ENCODE measurements at places on chromosomes 16 and 17.

DNA sequence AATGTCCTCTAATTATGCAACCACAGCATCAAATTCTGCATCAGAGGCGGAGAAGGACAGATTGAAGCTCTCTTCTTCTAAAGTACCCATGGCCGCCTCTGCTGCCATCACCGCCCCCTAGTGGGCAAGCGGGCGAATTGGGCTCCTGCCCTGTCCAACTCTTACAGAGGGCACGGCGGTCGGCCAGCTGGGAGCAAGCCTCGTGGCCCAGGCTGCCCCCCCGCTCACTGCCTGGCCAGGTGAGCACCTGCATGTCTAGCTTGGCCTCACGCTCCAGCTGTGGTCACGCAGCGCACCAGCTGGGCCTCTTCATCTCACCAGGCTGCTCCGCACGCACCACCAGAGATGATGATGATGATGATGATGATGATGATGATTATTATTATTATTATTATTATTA is 146.1 kb upstream of the TOM1L1 start:
- no peak for DNase-seq

DNA sequence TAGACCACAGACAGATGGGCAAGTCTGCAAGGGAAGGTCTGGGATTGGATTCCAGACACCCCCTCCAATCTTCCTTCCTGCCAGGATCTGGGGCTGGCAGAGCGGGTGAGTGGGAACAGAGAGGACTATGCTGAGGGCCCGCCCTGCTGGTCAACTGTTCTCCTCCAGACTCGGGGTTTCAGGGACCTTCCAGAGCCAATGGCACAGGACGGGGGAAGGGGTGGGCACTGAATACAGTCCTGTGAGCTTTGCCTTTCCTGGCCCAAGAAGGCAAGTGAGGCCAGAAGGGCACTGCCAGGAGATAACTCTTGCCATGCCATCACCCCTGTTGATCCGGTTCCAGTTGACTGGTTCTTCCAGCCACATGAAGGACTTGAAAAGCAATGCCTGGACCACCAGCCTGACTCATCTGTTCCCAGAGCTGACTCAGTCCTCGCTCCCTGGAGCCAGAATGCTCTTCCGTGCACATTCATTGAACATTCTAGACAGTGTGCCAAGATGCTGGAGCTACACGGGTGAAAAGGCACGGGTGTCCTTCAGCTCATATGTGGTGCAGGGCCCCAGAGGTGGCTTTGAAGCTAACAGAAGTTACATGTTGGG is 533 bp upstream of the MEFV start:
- no peak for DNase-seq

DNA sequence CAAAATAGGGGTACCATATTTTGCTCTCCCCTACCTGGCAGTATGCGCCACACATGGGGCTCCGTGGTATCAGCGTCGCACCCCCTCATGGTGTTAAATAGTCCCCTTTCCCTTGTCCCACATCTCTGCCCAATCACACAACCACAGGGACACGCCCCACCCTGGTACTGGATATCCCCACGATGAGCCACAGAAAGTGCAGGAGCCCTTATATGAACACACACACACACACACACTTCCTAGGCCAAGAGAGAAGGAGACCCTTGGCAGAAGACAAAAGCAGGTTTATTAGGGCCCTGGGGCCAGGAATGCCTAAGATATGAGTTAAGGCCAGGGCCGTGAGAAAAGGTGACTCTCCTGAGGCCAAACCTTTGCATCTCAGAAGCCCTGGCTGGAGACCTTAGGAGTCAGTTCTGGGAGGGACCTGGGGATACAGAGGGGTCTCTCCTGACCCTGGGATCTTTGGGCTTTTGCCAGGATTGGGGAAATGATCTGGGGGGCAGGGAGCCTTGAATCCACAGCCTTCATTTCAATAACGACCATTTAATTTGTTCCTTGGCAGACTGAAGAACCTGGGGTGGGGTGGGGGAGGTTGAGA is 11.6 kb downstream of the COPZ2 start:
- no peak for DNase-seq

DNA sequence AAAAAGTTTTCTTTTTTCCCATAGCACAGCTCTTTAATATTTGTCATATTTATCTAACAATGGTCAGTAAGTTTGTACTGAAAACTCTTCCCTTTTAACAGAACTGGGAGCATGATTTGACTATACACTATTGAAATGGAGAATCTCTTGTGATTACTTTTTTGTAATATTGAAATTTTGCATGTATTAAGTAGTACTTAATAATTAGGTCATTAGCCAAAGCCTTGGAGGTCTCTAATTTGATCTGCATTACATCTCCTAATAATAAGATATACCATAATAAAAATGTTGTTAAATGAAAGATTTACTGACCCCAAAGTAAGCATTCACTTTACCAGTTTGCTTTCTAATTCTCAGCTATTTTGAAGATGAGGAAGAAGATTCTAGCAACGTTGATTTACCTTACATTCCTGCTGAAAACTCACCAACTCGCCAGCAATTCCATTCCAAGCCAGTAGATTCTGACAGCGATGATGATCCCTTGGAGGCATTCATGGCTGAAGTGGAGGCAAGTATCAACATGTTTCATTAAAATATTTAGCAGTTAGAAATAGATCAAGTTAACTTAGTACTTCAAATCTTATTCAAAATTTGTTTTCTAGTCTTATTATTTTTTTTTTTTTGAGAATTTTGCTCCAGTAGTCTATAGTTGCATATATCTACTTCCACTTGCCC is 18.2 kb downstream of the DDX42 start:
- no peak for DNase-seq

GRCh38 chr17:50575581-50576210 is 15.2 kb downstream of the CACNA1G start:
- no peak for DNase-seq

DNA sequence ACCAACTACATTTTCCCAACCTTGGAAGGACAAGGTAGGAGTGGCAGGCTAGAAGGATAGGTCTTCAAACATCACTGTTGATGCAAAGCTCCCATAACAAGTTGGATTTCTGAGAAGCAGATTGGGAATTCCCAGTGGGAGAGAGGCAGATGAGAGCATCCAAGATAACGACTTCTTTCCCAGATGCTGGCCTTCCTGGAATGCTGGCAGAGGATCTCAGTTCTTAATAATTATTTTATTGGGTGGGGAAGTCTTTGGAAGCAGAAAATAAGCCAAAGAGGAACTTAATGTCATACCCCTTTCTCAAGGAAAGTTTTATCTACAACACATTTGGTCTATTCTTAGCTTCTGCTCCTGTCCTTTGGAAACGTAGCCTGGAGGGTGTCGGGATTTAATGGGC is 64.5 kb downstream of the MPRIP start:
- peak; percentile 13 for DNase-seq

GRCh38 chr17:59427425-59427921 is 96.0 kb downstream of the YPEL2 start:
- DNase-seq = peak; percentile 60

GRCh38 chr16:65336160-65336559 is 214.3 kb upstream of the CDH11 start:
- DNase-seq = peak; percentile 95

DNA sequence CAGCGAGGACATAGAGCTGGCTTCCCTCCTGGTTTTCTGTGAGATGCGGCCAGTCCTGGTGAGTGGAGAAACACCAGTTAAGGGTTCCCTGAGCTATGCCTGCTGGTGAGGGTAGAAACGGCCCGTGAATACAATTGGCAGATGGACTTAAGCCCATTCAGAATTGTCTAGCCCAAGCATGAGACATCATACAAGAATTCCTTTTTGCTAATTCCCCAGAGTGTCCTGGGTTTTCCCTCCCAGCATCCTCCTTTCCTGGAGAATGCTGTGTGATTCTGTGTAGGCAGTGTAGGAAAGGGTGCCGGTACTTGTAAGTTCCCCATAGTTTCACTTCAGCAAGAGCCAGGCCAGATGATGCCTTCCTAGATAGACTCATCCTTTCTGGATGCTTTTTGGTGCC is 65.1 kb downstream of the SDR42E1 start:
- peak; percentile 74 for DNase-seq

- DNase-seq = no peak
Observed at GRCh38 chr17:32033223-32033622, 26.0 kb downstream of the LRRC37B start.

- DNase-seq = no peak
Observed at GRCh38 chr16:73775841-73776388, 520.7 kb upstream of the PSMD7 start.

GRCh38 chr17:82184761-82185160 is 27.9 kb downstream of the CCDC57 start:
- no peak for DNase-seq

- DNase-seq = peak; percentile 27
Observed at GRCh38 chr17:14903854-14904253, 361.3 kb downstream of the PMP22 start.

- no peak for DNase-seq
Observed at GRCh38 chr16:72957303-72958277, 90.3 kb downstream of the ZFHX3 start.

DNA sequence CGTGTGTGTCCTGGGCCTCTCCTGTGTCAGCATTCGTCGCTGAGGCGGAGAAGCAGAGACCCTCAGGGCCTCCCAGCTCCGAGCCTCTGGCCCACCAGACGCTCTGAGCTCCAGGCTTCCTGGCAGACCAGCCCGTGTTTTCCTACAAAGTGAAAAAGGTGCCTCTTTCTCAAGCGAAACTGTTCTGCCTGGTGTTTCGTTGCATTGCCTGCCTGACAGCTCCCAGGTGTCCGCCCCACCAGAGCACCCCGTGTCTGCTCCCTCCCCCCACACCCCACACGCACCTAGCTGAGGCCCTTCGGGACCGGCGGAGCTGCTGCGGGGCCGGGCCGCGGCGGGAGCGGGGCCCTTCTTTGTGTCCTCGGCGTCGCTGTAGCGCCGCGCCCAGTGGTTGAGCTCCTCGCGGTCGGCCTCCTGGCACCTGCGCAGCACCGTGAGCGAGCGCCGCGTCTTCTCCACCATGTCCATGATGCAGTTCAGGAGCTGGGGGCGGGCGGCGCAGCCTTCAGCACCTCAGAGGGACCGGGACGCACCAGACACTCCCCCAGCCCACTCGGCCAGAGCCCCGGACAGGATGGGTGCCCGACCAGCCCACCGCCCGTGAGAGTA is 14.7 kb upstream of the PABPN1L start:
- no peak for DNase-seq

DNA sequence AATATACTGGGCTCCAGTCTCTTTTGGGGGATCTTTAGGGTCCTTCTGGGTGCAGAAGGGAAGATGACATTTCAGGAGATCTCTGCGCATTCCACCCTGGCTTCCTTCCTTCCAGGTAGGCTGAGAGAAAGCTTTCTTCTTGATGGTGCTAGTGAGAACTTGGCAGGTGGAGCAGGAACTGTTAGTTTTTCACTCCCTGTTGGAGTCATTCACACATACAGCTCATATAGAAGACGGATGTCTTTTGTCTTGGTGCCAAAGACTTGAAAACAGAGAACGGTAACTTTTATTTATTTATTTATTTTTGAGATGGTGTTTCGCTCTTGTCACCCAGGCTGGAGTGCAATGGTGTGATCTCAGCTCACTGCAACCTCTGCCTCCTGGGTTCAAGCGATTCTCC is 43.9 kb downstream of the PITPNC1 start:
- DNase-seq = no peak

- no peak for DNase-seq
Observed at GRCh38 chr17:17495536-17496188, 533 bp downstream of the RASD1 start.

- no peak for DNase-seq
Observed at GRCh38 chr16:35305476-35305875, 1846.1 kb downstream of the TP53TG3F start.

DNA sequence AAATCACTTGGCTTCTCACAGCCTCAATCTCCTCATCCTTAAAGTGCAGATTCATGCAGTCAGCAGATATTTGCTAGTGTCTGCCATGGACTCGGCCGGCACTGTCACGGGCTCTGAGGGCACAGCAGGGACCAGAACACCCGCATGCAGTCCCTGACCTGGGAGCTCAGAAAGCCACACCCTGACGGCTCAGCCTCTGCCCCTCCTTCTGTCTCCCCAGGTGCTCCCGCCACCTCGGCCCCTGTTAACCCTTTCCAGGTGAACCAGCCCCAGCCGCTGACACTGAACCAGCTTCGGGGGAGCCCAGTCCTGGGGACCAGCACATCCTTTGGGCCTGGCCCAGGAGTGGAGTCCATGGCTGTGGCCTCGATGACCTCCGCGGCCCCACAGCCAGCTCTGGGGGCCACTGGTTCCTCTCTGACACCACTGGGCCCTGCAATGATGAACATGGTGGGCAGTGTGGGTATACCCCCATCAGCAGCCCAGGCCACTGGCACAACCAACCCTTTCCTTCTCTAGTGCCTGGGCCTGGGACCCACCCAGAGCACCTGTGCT is 28.7 kb downstream of the B9D1 start:
- DNase-seq = no peak

DNA sequence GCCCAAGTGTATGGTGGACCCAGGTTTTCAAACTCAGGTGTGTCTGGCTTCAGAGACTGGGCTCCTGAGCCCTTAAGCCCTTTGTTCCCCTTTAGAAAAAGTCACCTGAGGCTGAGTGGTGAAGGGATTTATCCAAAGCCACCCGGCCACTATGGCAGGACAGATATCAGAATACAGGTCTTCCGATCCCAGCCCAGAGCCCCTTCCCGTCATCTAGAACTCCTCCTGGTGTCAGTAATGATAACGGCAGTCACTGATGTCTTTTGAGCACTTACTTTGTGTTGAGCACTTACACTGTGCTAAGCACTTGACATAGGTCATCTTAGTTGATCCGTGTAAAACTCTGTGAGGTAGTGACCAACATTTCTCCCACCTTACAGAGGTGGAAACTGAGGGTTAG is 16.6 kb downstream of the NOD2 start:
- DNase-seq = no peak

DNA sequence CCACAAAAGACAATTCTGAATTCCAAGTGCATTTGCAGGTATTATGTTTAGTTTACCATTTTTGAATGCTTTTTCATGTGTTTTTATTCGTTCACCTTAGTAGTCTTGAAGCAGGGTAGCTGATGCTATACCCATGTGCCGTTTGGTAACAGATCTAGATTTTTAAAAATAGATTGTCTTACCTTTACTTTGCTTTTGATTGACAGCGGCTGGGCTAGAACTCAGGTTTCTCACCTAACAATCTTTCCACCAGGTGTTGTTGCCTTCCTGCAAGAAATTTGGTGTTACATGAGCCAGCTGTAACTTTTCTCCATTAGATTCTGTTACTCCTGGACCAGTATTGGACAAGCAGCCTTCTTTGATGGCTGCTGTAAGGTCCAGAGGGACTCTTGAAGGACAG is 1.5 kb upstream of the FTSJ3 start:
- DNase-seq = no peak

- no peak for DNase-seq
Observed at GRCh38 chr16:78589331-78589730, 489.9 kb downstream of the WWOX start.

DNA sequence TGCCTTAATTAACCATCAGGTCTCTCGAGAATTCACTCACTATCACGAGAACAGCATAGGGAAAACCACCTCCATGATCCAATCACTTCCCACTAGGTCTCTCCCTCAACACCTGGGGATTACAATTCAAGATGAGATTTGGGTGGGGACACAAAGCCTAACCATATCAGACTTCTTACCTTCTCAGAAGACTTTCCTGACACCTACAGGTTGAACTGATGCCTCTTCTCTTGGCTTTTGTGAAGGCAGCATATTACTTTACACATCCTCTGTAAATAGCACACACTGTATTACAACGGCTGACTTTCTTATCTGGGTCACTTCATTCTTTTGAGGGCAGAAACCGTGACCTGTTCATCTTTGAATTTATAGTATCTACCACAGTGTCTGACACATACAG is 23.6 kb downstream of the BMERB1 start:
- DNase-seq = no peak

All from fibroblast of skin of abdomen (primary cell).